ENCODE measurements at places on chromosomes 16 and 17.

DNA sequence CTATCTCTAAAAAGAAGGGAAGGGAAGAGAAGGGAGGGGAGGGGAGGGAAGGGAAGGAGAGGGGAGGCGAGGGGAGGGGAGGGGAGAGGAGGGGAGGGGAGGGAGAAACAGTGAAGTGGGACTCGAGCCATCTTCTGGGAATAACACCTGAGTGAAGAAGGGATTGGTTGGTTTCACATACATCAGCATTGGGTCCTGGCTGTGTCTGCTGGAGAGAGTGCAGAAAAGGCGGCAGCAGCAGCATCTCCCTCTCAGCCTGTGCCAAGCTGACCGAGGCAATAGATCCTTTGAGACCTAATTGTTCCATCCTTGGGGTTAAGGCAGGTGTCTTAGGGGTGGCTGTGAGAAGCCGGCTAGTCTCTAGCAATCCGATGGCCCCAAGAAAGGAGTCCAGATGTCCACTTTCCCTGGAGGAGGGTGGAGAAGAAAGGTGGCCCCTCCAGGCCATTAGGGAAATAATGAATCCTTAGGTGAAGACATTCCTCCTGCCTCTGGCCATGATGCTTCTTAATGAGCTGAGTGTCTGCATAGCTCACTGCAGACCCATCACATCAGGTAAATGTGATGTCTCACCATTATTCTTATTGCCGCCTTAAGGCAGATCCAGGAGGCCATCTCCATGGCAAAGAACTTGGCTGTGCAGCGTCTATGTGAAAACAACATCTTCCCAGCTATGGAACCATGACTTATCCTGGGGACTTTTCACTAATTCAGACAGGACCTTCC is 71.6 kb downstream of the WIPI1 start:
- DNase-seq: no peak

- peak; percentile 50 for DNase-seq
Observed at GRCh38 chr16:4273858-4274311, 1.1 kb upstream of the TFAP4 start.

- no peak for DNase-seq
Observed at GRCh38 chr16:90057738-90058173, 19.4 kb downstream of the PRDM7 start.

- DNase-seq: no peak
Observed at GRCh38 chr16:87161822-87162676, 155.1 kb downstream of the C16orf95 start.

DNA sequence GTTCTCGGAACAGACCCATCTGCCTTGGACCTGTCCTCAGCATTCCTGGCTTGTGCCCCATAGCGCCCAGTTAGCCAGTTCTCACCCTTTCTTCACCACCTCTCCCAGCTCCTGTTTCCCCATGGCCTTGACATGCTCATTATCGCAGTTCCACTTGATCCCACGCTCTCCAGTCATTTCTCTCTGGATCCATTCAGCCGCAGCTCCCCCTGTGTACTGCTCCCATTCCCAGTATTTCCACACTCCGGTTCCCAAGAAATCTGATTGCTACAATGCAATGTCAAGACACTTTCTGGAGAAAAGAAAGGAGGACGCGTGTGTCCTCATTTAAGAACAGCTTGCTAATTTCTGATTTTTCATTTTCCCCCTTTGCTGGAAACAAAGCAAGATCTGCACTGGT is 55.4 kb downstream of the TMEM186 start:
- no peak for DNase-seq

- no peak for DNase-seq
Observed at GRCh38 chr17:29177871-29178749, 2.1 kb downstream of the MYO18A start.

DNA sequence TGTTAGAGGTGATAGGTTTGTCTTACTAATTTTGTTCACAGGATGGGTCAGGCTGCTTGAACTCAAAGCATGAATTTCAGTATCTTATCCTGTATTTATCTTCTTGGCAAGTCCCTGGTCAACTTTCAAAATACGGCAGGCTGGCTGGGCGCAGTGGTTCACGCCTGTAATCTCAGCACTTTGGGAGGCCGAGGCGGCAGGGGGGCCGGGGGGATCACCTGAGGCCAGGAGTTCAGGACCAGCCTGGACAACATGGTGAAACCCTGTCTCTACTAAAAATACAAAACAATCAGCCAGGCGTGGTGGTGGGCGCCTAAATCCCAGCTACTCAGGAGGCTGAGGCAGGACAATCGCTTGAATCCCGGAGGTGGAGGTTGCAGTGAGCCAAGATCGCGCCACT is 25.0 kb upstream of the RSL1D1 start:
- DNase-seq: no peak

DNA sequence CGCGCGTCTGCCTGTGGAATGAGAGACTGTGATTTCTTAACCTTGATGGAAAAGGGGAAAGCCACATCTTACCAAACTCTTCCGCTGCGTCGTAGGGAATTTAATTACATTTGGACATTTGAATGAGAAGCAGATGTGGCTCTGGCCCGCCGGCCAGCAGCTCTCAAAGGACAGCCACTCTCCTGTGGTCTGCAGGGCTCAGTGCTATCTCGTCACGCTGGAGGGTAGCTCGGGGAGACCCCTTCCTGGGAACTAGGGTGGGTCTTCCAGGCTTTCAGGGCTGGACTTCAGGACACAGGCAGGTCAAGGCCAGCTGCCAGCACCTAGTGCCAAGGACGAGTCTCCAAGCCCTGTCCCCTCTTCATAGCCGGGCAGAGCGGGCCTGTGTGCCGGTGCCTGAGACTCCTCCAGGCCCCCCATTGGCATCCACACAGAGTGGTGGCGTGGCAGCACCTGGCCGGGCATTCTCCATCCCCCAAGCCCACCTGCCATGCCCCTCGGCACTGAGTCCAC is 15.9 kb upstream of the TBX2 start:
- DNase-seq: no peak

GRCh38 chr16:77793417-77793816 is 5.1 kb downstream of the VAT1L start:
- DNase-seq: no peak

DNA sequence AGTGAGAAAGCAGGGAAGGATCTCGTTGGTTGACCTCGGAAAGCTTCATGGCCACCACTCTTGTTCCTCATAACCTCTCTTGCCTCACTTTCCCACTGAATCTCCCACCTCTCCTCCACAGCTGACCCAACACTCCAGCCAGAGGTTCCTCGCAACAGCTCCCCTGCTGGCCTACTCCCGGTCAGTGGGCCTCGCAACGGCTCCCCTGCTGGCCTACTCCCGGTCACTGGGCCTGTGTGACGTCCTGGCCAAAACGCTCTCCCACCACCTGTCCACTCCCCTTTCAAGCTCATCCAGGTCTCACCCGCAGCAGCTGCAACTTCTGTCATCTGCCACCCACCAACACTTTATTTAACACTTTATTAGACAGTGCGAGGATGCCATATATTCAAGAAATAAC is 149.1 kb downstream of the VPS53 start:
- DNase-seq: no peak

DNA sequence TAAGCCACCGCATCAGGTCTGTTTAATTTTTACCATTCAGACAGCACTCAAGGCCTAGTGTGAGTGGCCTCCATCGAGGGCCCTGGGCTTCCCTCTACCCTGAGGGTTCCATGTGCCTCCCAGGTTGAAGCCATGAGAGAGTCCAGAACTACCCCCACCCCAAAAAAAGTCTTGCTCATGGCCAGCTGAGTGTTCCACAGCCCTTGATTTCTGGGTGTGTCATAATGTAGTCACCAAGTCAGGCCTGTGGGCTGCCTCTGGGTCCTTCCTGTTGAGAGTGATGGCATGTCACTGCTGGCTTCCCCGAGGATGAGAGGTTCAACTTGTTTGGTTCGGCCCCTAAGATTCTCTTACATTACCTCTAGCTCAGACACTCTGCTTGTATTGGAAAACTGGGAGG is 100.6 kb downstream of the PITPNC1 start:
- DNase-seq: no peak

DNA sequence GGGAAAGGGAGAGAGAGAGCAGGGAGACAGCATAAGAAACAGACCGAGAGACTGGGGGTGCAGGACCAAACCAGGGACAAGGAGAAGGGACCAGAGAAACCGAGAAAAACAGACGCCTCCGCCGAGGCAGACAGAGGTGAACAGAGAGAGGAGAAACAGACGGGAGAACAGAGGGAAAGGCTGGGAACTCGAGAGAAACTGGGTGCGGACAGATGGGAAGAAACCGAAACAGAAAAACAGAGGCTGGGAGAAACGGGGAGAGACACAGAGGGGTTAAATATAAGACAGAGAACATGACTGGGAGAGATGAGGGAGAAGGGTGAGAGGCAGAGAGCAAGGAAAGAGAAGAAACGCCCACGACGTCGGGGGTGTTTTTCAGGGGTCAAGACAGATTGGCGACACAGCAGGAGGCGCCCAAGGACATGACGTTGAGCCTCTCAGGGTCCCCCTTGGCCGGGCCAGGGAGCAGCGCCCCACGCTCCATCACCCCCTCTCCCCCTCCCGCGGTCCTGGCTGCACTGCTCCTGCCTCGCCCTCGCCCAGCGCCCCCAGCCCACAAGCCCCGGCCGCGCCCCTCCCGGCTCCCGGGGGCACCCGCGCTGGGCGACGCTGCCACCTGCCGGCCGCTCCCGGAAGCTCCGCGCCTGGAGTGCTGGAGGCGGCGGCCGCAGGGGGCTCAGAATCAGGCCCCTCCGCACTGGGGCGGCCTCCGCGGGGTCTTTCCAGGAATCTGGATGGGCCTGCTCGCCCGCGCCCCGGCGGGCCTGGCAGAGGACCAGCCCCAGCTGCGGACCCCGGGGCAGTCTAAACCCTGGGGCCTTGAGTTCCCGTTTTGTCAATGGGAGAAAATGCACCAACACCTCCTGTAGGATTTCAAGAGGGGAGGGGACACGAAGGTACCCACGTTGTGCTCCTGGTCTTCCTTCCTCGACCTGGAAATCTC is 1.3 kb upstream of the TMEM92 start:
- peak; percentile 11 for DNase-seq

DNA sequence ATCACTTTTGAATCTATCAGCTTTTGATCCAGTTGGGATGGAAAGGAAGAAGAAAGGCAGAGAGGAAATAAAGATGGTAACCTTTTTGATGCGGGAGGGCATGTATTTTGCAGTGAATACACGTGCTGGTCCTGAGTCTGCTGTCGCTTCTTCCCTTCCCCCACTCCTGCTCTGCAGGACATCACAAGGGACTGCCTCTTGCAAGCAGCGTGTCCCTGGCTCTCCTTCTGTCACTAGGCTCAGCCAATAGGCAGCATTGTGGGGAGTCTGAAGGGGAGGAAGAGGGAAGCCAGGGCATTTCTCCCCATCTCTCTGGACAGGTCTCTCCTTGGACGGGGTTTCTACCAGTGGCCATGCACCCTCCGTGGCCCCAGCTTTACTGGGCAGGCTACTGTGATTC is 15.7 kb upstream of the WFDC1 start:
- DNase-seq: no peak

- DNase-seq: no peak
Observed at GRCh38 chr17:21467739-21468490, 91.8 kb downstream of the KCNJ12 start.

- DNase-seq: no peak
Observed at GRCh38 chr16:67013823-67014633, 14.9 kb upstream of the CBFB start.

GRCh38 chr17:29243792-29244191 is 2.9 kb upstream of the CRYBA1 start:
- peak; percentile 36 for DNase-seq

- no peak for DNase-seq
Observed at GRCh38 chr16:1034230-1035065, 38.1 kb upstream of the SSTR5 start.

DNA sequence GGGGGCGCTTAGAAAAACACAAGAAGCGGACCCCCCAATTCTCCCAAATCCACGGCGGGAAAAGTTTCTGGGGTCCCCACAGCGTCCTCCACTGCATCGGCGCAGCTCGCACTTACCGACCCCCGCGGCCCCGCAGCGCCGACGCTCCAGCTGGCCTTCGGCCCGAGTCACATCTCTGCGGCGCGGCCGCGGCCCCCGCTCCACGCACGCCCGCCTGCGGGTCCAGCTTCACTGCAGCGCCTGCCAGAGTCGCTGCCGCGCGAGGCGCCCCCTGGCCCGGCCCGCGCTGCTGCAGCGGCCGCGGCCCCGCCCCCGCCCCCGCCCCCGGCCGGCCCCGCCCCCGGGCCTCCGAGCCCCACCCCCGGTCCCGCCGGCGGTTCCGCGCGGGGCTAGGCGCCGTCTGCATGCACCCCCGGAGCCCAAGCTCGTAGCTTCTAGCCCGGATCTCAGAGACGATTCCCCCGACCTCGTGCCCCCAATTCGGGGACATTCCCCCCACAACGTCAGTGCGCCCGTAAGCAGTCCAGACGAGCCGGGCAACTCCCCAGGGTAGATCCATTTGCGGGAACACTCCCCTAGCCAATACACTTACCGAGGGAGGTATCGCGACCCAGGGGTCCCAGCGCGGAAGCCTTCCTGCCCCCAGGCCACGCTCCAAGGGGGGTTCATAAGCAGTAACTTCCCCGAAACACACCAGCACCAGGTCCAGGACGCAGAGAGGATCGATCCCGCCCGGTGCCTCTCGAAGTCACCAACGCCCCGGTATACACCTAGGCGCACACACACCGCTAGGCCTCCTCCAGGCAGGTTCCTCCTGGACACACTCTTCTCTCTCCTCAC is at the start of gene GPRC5B:
Gene GPRC5B, minus strand, starts transcription at position 238 of the 840 bp plus-strand sequence. CDS start 12,003 bp downstream, outside the sequence.
- no peak for DNase-seq

DNA sequence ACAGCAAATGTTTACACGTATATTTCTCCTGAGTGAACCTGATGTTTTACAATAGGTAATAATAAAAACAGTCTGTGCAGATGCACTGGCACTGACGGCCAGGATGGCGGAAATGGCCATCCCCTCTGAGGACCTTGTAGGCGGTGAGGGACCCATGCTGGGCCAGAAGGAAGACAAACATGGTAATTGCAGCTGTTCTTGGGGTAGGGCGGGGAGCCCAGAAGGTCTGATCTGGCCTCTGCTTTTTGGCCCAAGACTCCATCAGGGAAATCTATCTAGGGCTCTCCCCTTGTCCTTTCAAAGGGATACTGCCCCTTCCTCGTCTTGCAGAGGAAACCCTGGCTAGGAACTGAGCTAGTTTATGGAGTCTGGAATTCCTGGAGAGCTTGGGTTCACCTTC is 7.4 kb upstream of the LGALS9 start:
- no peak for DNase-seq

- no peak for DNase-seq
Observed at GRCh38 chr16:84391151-84392030, 23.1 kb downstream of the ATP2C2 start.
